Dermis microvascular lymphatic vessel endothelial cell (primary cell): ENCODE measurements at places on chromosomes 6 and 20. TPM values are rescaled to one million over a fixed set of nuclear protein-coding genes. Genes with fewer than 3 reads are reported as not detected.

DNA sequence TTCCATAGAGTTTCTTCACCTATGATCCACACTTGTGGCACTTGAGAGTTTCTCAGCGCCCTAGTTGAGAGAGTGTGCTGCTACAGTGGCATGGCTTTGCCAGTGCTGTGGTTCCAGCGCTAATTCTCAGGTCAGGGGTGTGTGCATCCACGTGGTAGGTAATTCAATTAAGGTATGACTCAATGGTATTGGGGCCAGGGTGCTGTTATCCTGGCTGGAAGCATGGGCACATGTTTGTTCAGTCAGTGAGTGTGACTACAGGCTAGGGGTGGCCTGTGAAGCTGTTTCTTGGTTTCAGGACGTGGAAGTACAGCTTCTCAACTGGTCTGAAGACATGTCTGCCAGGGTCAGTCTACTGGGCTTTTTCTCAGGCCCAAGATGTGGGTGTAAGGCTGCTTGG lies 3.0 kb upstream of the SEMG2 start:
- DNase-seq = no peak

DNA sequence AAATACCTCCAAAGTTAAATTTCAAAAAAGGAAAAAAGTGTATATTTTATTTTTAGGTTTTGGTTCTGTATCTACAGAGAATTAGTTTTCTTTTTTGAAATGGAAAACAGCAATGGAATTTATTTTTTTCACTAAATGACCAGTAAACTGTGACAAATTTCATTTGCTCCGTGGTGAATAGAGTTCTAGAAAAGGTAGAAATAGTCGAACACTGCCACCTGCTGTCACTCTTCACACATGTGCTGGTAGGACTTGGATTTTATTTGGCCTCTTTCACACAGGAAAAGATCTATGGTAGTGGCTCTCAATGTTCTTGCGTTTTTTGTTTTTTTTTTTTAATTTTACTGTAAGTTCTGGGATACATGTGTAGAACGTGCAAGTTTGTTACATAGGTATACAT lies 312.5 kb downstream of the EYA4 start:
- peak; percentile 64 for DNase-seq

DNA sequence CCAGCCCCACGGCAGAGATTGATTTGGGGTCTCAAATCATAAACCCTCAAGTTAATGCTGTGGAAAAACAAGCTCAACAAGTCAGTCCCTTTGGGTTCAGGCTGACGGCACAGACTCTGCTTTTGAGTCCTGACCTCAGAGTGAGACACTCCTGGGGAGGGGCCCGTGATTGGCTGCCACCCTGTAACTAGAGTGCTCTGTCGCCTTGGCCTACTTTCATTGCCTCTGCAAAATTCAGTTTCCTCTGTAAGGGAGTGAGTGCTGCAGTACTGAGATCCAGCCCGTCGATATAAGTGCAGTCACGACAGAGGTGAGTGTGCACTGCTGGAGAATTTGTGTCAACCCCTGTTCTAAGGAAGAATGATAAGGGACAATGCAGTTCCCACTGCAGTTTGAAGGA lies 105.6 kb downstream of the ANKS1A start:
- no peak for DNase-seq

- no peak for DNase-seq
Observed at GRCh38 chr6:119676961-119677360, 327.4 kb upstream of the MAN1A1 start.

- no peak for DNase-seq
Observed at GRCh38 chr6:167568407-167569024, 243.6 kb downstream of the TTLL2 start.

GRCh38 chr20:57677584-57677982 lies 32.2 kb downstream of the PMEPA1 start:
- no peak for DNase-seq

The DLL1 gene
- 2.6 and 6.4 TPM in 2 replicates for total RNA-seq

The HTR1E gene
- not detected in 2 replicates for total RNA-seq

The PIGU gene
- 3.9 and 5.9 TPM in 2 replicates for total RNA-seq
